Activated CD8-positive, alpha-beta memory T cell treated with anti-CD3 and anti-CD28 coated beads, Interleukin-2, amount 50 U/mL, for 48 hours (primary cell): ENCODE measurements at places on chromosomes 6 and 20.

DNA sequence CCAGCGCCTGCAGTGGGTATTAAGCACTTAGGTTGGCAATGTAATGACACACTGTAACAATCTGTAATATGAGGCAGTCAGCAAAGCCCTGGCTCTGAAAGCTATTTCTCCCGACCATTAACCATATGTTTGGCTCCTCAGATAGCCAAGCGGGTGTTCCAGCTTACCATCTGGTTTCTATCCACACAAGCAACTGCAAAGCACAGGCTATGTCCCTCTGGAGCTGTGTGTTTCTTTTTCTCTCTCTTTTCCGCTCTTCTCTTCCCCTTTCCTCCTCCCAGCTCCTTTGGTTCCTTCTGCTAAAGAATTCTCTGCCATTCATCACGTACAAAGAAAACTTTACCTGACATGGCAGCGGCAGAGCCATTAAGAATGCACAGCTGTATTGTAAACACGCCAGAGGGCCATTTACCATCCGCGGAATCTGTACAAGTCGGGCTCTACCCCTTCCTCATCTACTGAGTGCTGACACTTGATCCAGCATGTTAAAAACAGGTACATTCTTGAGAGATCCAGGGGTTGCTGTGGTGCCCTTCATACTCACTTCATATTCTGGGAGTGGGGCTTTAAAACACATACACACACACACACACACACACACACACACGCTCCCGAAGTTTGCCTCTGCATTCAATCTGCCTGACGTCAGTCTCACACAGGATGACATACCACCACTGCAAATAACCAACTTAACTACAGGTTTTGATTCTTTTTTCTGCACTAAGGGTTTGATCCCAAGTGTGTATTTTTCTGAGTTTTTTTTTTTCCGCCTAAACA is 77.2 kb downstream of the BACH2 start:
- no peak for DNase-seq

GRCh38 chr6:802701-803100 is 109.8 kb upstream of the EXOC2 start:
- DNase-seq = no peak

DNA sequence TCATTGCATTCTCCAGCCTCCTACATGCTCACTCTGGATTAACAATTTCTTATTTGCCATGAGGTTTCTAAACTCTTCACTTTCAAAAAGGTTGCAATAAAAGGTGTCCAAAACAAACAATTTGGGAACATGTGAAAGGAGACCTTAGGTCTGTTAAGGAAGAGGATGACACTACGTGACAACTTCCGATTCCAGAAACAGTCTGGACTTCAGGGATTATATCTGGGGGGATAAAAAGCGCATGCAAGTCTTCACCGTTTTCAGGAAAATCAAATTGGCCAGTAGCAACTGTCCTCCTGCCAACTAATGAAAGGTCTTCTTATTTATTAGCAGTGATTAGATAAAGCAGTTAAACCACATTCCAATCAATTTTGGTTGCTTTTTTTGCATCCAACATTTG is 1.8 kb downstream of the ZDHHC14 start:
- no peak for DNase-seq

DNA sequence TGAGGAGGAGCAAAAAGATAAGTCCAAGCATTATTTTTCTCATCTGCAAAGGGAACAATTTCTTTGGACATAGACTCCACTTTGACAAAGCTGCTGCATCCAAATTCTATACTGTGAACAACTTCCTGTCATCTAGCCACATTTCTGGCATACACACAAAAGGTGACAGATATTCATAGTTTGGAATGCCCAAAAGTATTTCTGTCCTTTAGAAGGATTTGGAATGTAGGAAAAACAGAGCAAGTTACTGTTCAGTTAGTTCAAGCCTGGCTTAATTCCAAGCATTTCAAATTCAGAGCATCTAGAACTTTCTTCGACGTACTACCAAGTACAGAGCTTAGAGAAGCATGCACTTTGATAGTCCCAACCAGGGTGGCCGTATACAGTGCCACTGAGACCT is 134.0 kb downstream of the PDE7B start:
- DNase-seq = no peak

DNA sequence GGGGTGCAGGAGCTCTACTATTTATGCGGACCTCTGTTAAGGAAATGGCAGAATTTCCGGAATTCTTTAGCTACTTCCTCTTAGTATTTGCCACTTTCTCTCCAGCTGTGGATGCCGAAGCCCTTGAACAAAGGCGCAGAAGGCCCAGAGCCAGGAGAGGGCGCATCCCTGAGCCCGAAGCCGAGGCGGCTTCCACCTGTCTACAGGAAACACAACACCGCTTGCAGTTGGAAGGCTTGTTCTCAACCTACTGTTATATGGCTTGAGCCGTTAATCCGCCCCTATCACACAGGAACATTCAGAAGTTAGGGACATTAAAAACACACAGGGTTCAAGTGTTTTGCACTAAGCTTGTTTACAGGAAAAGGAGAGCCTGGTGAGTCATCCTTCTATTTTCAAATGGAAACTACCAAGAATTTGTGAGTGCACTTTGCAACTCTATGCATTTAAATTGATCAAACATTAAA is 417.1 kb downstream of the BCKDHB start:
- DNase-seq = no peak

DNA sequence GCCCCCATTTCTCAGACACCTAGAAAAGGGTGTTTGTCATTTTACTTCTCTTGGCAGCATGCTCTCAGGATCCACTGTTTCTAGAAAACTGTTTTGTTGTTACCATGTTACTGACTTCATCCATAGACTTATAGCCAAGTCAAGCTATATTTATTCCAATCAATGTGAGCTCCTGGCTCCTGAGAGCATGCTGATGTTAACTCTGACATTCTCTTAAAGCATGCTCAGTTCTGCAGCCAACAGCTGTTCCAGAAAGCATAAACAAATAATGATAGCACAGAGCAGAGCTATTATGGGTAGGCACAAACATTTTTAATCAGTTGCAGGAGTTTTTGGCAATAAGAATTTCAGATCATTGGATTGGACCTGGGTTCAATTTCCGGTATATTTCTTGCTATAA is 92.4 kb upstream of the CEP85L start:
- DNase-seq = no peak

- DNase-seq = no peak
These were observed 874.2 kb downstream of the TFAP2A start for GRCh38 chr6:9540534-9541126.

- DNase-seq = no peak
These were observed 239.9 kb upstream of the CEP162 start for GRCh38 chr6:84467296-84467695.

- DNase-seq = no peak
These were observed 39.6 kb upstream of the AAR2 start for GRCh38 chr20:36196676-36197075.

DNA sequence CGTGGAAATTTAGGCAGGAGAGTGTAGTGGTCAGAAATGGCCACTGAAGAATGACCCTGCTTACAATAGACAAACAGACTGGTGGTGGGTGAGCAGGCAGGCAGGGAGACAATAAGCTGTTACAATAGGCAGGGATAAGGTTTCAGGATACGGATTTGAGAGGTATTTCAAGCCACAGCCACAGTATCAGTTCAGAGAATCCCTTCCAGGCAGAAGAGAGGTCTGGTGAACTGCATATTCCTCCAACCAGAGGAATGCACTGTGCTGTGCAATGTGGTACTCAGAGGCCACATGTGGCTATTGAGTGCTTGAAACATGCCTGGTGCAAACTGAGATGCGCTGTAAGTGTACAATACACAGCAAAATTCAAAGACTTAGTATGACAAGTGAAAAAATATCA is 20.6 kb downstream of the RMND1 start:
- no peak for DNase-seq

- no peak for DNase-seq
These were observed 19.5 kb downstream of the ADNP start for GRCh38 chr20:50911716-50912115.

- DNase-seq = no peak
These were observed 7.4 kb downstream of the OSER1 start for GRCh38 chr20:44203161-44203560.

GRCh38 chr20:43448748-43449535 is 8.8 kb upstream of the SRSF6 start:
- no peak for DNase-seq

GRCh38 chr6:158849899-158850806 is 31.0 kb upstream of the EZR start:
- peak; percentile 75 for DNase-seq

GRCh38 chr20:31678389-31679356 is 41.0 kb downstream of the COX4I2 start:
- no peak for DNase-seq

DNA sequence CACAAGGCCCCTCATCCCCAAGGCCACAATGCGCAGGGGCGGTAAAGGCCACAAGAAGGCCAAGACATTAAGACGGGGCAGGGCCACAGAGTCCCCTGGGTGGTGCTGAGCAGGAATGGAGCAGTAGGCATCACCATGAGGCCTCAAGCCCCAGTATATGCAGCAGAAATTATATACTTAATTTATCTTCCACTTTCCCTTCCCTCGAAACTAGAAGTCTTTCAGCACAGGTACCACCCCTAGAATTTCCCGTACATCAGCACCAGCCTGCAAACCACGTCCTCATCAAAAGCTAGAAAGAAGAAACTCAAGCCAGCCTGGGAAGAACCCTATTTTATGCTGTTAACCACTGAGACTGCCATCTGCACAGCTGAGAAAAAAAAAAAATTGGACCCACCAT is 89.4 kb downstream of the PLG start:
- no peak for DNase-seq

GRCh38 chr6:128870746-128871145 is 12.2 kb upstream of the LAMA2 start:
- DNase-seq = no peak

DNA sequence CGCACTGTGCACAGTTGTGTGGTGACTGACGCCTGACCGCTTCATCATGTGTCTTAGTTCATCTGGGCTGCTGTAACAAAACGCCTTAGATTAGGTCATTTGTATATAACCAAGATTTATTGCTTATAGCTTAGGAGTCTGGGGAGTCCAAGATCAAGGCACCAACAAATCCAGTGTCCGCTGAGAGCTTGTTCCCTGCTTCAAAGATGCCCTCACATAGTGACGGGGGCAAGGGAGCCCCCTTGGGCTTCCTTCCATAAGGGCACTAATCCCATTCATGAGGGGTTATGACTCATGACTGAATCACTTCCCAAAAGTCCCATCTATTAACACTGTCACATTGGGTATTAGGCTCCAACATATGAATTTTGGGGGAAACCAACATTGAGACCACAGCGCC is 34.6 kb downstream of the CYP24A1 start:
- no peak for DNase-seq

GRCh38 chr20:45626540-45626939 is 3.0 kb upstream of the WFDC10A start:
- DNase-seq = no peak

- no peak for DNase-seq
These were observed 2.1 kb upstream of the OSBPL2 start for GRCh38 chr20:62236200-62236599.

DNA sequence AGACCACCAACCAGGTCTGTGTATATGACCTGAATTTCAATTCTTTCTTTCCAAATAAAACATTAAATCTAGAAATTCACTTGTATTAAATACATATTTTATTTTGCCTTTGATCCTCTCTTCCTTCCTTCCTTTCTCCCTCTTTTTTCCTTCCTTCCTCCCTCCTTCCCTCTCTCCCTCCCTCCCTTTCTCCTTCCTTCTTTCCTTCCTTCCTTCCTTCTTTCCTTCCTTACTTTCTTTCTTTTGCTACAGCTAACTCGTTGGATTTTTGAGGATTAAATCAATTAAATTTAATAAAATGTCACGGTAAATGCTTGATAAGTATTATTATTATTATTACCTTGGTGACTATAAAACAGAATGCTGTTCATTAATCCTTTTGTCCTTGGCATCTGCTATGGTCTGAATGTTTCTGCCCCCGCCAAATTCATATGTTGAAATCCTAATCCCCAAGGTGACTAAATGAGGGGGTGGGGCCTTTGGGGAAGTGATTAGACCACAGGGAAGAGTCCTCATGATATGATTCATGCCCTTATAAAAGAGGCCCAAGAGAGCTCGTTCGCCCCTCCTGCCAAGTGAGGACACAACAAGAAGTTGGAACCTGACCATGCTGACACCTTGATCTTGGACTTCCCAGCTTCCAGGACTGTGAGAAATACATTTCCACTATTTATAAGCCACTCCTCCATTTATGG is 67.6 kb upstream of the BTBD3 start:
- no peak for DNase-seq

- DNase-seq = no peak
These were observed 500.1 kb upstream of the ID4 start for GRCh38 chr6:19337101-19337500.

DNA sequence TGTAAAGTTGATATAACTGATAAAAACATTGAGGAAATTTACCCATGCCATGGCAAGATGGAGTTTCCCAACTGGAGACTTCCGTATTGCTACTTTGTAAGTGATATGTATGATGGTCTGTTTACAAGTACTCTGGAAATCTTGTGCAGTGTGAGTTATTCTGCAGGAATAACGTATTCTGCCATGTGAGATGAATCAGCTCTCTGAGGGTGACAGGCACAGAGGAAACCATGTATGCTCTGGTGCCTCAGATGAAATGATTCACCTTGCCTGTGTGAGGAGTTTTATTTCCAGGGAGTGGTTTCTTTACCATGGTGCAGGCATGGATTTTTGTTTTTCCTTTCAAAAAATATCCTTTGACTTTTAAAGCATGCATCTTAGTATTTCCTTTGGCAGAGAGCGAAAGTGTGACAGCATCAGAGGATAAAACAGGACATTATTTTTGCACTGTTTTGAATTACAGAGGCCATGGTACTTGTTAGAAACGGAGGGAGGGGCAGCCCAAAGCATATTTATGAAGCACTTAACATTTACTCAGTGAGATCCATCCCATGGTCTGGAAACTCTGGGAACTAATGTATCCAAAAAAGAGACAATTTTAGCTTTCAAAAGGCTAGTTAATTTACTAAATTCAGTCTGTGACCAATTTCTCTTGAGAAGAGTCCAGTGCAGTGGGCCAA is 36.0 kb upstream of the MTRF1L start:
- no peak for DNase-seq

DNA sequence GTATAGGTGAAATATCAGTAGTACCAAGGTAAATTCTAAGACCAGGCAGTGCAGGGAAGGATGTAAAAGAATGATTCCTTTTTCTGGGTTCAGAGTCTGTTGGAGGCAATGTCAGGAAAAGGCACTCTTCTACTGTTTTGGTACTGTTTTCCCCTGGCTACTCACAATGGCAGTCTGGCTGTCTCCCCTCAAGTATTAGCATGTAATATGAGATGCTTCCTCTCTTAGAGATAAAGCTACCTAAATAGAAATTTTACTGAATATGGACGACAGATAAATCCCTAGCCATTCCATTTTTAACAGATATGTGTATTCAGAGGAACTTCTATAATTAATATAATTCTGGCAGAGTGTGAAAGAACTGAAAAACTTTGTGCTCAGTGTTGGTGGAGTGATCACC is 3.5 kb downstream of the RNF8 start:
- no peak for DNase-seq

DNA sequence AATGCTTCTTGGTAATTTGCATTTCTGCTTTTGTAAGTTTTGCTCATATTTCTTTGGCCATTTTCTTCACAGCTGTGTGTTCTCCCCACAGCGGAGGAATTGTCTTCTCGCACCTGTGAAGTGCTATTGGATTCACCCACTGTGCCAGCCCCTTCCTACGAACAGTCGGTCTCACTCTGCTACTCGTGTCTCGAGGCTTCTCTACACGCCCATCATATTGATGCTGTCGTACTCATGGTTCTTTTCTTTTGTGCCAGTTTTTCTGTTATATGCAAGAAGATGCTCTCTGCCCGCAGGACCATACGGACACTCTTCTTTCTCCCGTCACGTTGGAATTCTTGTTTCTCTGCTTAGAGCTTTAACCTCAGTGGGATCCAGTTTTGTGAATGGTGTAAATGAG is 200.3 kb downstream of the DLL1 start:
- DNase-seq = peak; percentile 39

- DNase-seq = no peak
These were observed 96.4 kb downstream of the PLCB4 start for GRCh38 chr20:9165261-9165660.
